ENCODE measurements at places on chromosomes 1 and 21.

DNA sequence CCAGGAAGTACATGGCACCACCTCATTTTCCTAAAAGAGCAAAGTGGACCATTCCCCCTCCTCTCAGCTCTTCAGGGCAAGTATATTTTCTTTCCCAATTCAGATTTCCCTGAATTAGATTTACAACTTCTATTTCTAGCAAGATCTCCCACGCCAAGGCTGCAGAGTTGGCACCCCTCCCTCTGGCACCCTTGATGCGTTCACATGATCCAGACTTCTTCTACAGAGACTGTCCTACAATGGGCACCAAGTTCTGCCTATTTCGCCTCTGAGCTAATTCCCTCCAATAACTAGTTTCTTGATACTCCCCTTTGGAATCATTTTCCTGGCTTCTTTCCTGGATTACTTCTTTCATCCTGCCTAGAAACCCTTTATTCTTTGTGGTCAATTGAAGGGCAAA, 122.0 kb downstream of the CDC7 start:
- DNase-seq: no peak

DNA sequence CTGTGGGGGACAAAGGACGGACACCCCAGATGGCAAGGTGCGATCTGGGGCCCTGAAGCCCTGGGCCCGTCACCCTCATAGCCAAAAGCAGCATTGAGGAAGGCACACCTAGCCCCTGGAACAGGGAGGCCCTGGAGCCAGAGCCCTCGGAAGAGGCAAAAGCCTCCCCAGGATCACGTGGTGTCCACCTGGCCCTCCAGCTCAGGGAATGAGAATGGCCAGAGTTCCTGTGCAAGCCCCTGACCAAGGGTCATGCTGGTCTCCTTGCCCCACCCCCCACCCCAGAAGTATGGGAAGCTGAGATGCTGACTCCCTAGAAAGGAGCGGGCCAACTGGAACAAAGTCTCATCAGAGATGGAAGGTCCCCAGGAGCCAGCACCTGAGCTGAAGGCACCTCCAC, 1.0 kb upstream of the PDZK1IP1 start:
- no peak for DNase-seq

GRCh38 chr1:191675856-191676783, 482.1 kb upstream of the RGS18 start:
- no peak for DNase-seq

GRCh38 chr1:178713259-178713658, 11.8 kb upstream of the RALGPS2 start:
- DNase-seq: no peak

- peak; percentile 75 for DNase-seq
Observed at GRCh38 chr1:96510911-96511310, 210.7 kb upstream of the PTBP2 start.

GRCh38 chr21:31668651-31669491, 9.4 kb downstream of the SOD1 start:
- no peak for DNase-seq

DNA sequence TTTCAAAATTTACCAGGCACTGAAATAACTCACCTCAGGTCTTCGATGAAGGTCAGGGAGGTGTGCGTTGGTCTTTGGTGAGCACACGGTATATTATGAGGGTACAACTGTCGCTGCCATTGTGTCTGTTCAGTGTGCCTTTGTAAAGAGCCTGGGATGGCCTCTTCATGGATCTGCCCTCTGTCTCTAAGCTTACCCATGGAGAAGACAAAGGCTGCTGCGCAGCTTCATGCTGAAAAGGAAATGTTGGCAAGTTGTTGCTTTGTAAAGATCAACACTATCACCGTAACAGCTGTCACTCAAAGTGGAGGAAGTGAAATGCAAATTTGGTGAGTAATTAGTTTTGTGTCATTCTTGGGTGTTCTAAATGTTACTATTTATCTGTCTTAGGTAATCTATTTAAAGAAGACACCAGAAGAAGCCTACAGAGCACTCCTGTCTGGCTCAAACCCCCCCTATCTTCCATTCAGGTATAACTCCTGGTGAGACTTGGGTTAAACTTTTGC, 71.6 kb downstream of the CDC14A start:
- no peak for DNase-seq

- no peak for DNase-seq
Observed at GRCh38 chr21:34968414-34969333, 80.4 kb downstream of the RUNX1 start.

DNA sequence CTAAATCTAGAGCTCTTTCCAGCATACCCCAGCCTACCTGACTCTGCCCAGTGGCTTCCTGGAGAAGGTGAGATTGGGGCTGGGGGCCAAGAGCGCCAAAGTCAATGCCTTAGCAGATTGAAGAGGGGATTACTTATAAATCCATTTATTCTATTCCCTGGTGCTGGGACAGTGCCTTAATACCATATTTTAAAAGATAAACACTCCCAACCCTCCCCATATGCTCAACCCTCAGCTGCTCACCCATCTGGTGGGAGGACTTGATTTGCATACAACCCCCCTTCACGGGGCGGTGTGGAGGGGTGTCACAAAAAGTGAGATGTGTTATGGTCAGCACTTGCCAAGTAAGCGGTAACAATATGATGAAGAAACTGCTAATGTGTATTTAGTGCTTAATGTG, 3.2 kb upstream of the DISP3 start:
- DNase-seq: no peak

- DNase-seq: no peak
Observed at GRCh38 chr21:26070121-26070520, 100.4 kb downstream of the APP start.

DNA sequence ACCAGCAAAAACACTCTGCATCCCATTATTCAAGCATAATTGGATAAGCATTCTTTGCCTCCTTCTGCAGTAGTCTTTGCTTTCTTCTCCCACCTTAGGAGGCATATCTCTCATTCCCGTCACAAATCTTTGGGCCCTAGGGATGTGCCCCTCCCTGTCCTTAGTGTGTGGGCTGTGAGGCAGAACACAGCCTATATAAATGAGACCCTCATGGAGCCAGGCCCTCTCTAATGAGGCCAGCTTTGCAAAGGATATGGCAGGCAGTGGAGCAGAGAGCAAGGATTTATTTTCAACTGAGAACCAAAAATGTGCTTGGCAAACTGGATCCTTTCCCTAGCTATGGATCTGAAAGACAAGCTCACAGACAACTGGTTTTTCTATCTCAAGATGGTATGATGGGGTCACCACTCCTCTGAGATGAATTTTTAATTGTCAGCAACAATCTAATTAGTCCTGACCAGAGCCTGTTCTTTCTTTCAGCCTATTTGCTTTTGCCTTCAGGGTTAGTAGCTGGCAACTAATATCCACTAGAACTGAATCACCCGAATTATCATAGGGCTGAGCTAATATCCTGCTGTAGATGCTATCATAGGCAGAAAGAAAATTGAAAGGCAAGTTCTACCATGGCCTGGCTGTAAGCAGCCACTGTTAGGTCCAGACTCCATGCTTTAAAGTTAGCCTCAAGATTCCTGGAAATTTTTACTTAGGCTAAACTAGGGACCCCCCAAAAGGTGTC, 134.2 kb downstream of the SYT2 start:
- no peak for DNase-seq

DNA sequence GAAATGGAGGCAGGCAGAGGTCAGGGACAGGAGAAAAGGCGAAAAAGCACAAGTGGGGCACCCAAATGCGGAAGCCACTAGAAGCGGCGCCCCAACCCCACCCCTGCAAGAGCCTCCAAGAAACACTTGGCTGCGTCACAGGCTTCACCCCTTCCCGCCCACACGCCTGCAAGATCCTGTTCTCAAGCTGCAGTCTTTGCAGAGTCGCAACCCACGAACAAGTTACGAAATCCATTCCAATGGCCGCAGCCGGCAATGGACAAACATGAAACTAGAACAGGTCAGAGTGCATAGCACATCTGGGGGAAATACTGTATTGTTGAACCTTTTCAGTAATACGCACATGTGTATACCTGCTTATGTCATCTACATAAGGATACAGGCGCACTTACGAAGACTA, 103.6 kb downstream of the PSMG1 start:
- DNase-seq: no peak

- DNase-seq: no peak
Observed at GRCh38 chr1:59089036-59089798, 207.7 kb upstream of the FGGY start.

DNA sequence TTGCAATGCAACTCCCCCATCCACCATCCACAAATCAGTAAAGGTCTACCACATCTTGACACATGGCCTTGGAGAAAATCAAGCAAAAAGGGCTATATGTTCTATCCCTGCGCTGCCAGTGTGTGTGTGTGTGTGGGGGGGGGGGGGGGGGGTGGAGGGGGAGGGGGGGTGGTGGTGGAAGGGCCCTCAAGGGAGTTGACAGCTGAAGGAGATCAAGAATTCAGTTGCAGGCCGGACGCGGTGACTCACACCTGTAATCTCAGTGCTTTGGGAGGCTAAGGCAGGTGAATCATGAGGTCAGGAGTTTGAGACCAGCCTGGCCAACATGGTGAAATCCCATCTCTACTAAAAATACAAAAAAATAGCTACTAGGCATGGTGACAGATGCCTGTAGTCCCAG, 37.6 kb upstream of the CLIC4 start:
- DNase-seq: no peak

- DNase-seq: peak; percentile 52
Observed at GRCh38 chr1:165842671-165843129, 15.3 kb downstream of the UCK2 start.

DNA sequence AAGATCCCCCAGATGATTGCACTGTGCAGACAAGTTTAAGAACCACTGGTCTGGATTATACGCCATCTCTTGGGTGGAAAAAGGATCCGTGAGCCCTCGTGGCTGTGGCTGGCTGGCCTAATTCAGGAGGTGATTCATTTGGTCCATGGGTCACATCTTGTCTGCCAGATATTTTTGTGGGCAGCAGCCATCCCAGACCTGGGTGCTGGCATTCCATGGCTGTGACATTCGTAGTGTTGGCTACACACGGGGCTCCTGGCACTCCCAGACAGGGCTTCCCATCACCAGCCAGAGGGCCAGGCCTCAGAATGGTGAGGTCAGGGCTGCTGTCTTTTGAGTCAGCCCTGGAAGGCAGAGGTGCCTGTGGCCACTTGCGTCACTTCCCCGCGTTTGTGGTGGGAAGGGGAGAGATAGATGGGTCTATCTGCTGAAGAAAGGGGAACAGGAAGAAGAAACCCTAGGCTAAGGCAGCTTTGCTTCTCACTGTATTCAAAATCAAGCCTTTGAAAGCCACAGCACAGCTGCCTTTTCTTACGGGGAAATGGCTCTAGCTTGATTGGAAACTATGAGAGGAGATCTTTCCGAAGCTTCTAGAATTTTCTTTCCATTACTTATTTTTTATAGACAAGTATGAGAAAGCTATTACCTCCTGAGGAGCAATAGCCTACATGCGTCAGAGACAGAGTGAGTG, 32.4 kb downstream of the EIF2D start:
- DNase-seq: no peak

- no peak for DNase-seq
Observed at GRCh38 chr1:234658138-234658537, 48.2 kb upstream of the IRF2BP2 start.

- peak; percentile 68 for DNase-seq
Observed at GRCh38 chr1:179824265-179824664, 53.3 kb downstream of the TOR1AIP2 start.

GRCh38 chr1:44890007-44890406, 47.0 kb upstream of the PTCH2 start:
- no peak for DNase-seq

GRCh38 chr1:85447006-85447943, 17.7 kb downstream of the DDAH1 start:
- DNase-seq: no peak

GRCh38 chr1:49163031-49163430, 386.3 kb upstream of the BEND5 start:
- no peak for DNase-seq

DNA sequence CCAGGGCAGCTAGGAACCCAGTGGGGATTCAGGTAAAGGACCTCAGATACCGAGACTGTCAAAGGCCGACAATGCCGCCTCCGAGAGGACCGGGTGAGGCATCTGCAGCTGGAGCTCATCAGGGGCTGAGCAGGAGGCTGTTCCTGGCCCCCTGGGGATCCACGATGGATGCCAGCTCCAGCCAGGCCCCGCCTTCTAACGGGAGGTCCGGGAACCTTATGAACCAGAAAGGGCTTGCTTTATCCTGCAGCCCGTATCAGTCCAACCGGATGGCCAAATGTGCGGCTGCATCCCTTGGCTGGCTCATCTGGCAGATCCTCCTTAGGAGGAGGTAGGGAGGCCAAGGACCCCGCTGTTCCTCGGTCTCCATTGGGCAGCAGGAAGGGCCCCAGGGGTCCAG, 32.0 kb downstream of the SLC45A1 start:
- DNase-seq: peak; percentile 75

DNA sequence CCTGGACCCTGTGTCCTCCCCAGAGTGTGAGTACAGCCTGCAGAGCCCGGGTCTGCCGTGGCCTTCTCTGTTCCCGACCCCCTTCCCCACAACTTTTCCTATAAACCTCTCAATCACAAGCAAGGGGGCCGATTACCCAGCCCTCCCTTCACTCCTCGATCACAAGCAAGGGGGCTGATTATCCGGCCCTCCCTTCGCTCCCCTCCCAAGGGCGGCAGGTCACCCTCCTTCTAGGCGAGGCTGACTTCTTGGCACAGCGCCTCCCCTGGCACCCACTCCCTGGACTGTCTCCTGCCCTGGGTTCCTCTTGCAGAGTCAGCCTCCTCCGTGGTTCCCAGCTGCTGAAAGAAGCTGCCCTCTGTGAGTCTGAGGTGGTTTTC, 12.3 kb upstream of the LDLRAP1 start:
- DNase-seq: no peak

- DNase-seq: peak; percentile 52
Observed at GRCh38 chr1:91742848-91743292, 143.1 kb downstream of the TGFBR3 start.

DNA sequence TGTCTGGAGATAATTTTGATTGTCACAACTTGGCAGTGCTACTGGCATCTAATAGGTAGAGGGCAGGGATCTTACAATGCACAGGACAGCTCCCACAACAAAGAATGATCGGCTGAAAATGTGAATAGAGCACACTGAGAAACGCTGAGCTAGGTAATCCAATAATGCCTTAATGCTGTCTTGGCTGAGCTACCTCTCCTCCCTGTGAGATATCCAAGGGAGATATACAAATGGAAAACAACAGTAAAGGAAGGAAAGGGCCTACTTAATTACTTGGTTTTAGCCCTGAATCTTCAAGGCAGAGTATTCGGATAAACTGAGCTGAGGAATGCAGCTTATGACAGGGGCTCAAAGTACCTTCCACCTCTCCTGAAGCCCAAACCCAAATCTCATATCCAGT, 2.9 kb downstream of the DNASE2B start:
- no peak for DNase-seq

GRCh38 chr1:100971021-100971420, 54.6 kb downstream of the DPH5 start:
- no peak for DNase-seq

Measured in NCI-H510A treated with DMSO at 0.1 percent for 48 hours (cell line).